ENCODE measurements at places on chromosomes 3 and 15.

- DNase-seq, result peak; percentile 91
Measured at GRCh38 chr3:49248840-49249227, 28.2 kb downstream of the C3orf62 start.

- DNase-seq, result no peak
Measured at GRCh38 chr3:66302288-66302687, 81.5 kb downstream of the SLC25A26 start.

- DNase-seq, result no peak
Measured at GRCh38 chr15:80561500-80561899, 133.6 kb upstream of the ABHD17C start.

- peak; percentile 34 for DNase-seq
Measured at GRCh38 chr15:50828610-50829206, 63.2 kb upstream of the SPPL2A start.

GRCh38 chr3:66723231-66723630 lies 222.4 kb upstream of the LRIG1 start:
- peak; percentile 76 for DNase-seq

DNA sequence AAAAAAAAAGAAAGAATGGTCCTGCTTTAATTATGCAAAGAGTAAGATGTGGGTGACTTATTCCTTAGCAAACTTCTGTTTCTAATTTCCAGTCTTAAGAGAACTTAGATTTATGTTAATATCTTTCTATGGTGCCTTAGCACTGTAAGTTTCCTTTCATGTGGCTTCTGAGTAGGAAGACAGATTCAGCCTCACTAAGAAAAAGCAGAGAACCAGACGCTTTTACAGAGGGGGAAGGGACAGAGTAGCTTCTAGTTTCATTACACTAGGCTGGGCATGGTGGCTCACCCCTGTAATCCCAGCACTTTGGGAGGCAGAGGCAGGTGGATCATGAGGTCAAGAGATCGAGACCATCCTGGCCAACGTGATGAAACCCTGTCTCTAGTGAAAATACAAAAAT lies 95.0 kb downstream of the DHX30 start:
- DNase-seq, result no peak

- no peak for DNase-seq
Measured at GRCh38 chr3:140062461-140062860, 127.5 kb downstream of the CLSTN2 start.

- DNase-seq, result no peak
Measured at GRCh38 chr3:43338295-43338694, 52.0 kb downstream of the SNRK start.

DNA sequence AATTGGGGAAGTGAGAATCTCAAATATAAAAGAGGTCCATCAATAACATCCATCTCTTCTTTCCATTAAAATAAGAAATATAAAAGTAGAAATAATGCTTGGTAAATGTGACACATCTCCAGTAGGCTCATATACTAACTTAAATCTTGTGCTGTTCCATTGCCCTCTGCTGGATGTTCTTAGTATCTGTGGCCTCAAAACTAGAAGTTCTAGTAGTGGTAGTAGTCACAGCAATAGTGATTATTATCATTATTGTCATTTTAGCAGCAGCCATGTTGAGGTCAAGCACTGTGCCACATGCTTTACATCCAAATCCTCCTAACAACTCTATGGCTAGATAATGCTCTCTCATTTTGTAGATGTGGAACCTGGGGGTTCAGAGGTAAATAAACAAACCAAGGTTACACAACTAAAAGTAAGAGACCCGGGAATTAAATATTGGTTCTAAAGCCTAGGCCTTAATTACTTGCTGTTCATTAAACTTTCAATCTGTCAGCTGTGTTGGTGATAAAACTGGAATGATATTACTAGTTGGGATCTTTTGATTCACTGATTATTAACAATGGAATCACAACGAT lies 20.2 kb upstream of the BTLA start:
- DNase-seq, result peak; percentile 67

DNA sequence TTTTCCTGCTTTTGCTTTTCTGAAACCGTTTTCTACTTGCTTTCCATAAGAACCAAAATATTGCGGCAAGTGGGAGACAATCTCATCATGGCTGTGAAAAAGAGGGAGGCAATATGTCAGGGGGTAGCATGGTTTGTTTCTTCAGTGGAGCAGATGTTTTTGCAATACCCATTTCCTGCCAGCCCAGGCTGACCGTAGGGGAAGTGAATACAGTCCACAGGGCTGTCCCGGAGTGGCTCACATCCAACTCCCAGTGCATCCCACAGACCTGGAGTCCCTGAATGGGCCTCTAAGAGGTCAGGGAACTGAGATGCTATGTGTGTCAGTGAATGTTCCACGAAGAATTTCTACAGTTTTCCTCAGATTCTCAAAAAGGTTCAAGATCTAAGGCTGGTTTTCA lies 69.6 kb downstream of the EPHB1 start:
- peak; percentile 71 for DNase-seq

GRCh38 chr3:45426161-45426560 lies 37.8 kb downstream of the LARS2 start:
- no peak for DNase-seq

DNA sequence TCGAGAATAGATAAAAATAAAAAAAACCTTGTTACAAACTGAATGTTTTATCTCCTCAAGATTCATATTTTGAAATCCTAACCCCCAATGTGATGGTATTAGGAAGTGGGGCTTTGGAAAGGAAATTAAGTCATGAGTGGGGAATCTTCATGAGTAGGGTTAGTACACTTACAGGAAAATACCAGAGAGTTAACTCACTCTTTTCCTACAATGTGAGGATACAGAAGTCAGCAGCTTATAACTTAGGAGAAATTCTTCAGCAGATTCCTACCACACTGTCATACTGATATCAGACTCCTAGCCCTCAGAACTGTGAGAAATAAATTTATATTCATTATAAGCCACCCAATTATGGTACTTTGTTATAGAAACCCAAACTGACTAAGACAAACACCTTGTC lies 453.1 kb downstream of the GBE1 start:
- DNase-seq, result no peak

DNA sequence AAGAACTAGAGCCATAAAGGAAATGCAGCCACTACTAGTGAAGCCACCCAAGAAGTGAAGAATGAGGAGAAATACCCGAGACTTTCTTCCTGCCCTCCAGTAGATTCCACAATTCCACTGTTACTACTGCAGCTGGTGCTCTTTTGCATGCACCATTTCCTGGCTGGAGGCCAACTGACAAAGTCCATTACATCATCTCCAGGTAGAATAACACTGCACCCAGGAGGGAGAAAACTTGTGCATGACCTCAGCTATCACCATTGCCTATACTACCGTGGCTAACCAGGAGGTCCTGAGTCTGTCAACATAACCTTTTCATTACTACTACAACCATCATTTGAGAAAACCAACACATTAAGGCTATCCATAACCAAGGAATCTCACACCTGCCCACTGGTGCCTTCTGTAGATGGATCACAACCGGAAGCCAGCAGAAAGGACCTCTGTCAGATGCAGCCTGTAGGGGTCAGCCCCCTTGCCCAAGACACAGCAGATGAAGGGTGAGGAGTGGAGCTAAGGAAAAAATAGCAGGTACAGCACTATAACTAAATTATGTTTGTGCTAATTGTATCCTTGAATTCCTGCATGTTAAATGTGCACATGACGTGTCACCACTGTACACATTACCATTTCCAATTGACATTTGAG lies 200.8 kb upstream of the C2CD4B start:
- no peak for DNase-seq

DNA sequence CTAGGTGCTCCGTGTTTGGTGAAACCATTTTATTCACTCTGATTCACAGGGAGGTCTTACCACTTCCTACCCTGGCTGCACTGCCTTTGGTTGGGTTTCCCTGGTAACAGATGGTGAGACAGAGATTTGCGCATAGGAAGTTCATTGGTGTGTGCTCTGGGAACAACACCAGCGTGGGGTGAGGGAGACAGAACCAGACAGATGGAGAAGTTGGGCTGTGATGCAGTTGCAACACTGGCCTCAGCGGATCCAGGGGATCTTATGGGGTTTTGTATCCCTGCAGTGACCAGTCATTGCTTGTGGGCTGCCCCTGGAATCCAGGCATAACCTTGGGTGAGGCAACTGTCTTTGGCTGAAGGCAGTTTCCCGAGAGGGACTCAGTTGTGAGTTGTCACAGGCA lies 12.5 kb upstream of the IL16 start:
- DNase-seq, result peak; percentile 43

- no peak for DNase-seq
Measured at GRCh38 chr3:95088464-95088863, 1025.6 kb downstream of the NSUN3 start.

GRCh38 chr15:27059610-27060202 lies 88.7 kb downstream of the GABRG3 start:
- DNase-seq, result peak; percentile 36

GRCh38 chr15:95025924-95026728 lies 794.8 kb downstream of the MCTP2 start:
- DNase-seq, result peak; percentile 42
